ENCODE measurements at places on chromosomes 1 and 21.
A peak's percentile ranks its signal among the peaks of the same experiment; 100 is the strongest.

- peak; percentile 88 for DNase-seq
Observed at GRCh38 chr1:167489571-167490340, 28.6 kb downstream of the CD247 start.

DNA sequence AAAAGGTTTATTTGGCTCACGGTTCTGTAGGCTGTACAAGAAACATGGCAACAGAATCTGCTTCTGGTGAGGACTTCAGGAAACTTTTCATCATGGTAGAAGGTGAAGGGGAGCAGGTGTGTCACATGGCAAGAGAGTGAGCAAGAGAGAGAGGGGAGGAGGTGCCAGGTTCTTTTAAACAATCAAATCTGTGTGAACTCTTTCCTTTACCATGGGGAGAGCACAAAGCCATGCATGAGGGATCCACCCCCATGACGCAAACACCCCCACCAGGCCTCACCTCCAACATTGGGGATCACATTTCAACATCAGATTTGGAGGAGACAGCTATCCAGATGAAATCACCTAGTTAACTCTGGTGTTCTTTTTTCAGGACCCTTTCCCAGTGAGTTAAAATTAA is 103.6 kb downstream of the GALNT2 start:
- DNase-seq, result no peak

GRCh38 chr1:167898578-167899222 is 15.2 kb downstream of the ADCY10 start:
- no peak for DNase-seq

- DNase-seq, result no peak
Observed at GRCh38 chr1:243471754-243472745, 216.2 kb downstream of the SDCCAG8 start.

DNA sequence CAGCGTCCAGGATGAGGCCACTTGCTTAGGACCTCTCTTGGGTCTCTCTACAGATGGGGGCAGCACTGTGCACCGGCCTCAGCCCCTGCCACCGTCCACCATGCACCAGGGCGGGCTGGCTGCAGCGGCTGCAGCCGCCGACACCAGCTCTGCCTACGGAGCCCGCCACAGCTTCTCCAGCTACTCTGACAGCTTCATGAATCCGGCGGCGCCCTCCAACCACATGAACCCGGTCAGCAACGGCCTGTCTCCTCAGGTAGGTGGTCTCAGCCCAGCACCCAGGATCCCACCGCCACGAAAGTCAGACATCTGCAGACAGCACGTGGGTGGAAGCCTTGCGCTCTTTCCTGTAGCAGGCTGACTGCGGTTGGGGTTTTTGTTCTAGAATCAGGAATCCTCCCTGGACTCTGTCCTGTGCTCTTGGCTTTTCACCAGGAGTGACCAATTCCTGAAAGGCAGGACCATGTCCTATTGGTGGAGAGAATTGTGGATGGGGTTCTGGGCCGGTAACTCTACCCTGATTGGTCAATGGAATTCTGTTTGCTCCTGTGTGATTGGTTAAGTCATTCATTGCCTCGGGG is 72.5 kb downstream of the PAX7 start:
- DNase-seq, result no peak

DNA sequence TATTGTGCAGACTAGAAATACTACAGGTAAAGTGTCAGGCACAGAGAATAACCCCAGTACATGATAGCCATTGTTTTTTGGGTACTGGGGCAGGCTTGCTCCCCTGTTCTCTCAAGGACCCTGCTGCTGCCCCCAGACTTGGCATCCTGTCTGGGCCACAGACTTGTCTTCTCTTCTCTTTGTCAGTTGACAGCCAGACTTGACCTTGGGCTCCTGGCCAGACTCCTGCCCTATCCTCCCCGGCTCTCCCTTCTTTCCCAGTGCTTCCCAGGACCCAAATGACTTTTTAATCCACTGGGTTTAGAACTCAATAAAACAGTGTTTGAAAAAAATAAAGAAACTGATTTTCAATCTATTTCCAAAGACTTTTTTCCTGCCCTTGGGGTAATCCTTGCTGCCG is 43.2 kb downstream of the ZSCAN20 start:
- DNase-seq, result no peak

DNA sequence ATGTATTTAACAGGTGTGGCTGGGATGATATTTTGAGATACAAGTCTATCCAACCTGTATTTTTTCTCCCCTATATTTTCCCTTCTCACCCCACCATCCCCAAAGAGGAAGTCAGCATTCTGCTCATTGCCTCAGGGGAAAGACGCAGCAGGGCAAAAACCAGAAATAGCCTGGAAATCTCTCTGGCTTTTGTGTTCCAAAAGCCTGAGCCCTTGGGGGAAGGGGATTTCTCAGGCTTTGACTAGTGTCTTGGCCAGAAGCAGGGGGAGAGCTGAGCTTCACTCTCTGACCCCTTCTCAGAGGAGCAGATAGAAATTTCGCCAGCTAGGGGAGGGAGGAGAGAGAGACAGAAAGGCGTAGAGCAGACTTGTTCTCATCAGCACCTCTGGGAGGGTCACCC is 244.7 kb downstream of the RRAGC start:
- DNase-seq, result no peak

DNA sequence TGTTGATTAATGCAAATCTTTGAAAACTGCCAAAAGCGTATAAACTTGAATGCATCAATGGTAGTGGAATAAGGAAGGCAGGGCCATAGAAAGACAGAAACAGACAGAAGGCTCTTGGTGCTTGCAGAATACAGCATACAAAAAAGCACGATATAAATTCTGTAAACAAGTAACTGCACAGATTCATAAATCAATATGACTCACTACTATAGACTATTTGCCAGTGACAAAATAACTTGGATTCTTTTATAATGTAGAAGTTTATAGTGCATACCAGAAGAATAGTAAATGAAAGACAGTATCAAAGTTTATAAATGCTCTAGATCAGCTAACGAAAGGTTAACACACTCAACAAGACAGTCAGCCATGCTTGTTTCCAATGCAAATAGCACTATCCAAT is 349.6 kb downstream of the PTBP2 start:
- no peak for DNase-seq

DNA sequence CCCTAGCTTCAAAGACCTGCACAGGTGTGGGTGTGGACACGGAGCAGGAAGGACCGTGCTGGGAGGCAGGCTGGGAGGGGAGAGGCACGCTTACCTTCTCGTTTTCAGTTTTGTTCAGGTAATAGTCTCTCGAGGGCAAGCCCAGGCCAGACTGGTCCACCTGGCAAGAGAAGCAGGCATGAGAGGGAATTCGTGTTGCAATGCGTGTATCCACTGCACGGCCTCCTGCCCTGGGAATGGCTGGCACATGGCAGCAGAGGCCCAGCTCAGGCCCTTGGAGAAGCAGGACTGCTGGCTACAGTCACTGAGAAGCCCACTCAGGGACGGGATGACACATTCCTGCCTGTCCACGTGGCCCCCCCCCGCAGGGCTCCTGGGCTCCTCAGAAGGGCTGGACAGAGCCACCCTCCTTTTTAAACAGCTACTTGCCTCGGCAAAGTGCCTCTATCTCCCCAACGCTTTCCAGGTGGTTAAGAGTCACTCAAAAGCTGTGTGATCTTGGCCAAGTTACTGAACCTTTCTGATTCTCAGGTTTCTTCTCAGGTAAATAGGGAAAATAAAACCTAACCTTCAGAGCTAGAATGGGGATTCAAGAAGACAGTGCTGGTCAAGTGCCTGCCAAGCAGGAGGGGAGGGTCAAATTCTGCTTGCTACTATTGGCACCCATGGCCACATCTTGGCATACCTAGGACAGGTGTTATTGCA is 32.7 kb downstream of the ECE1 start:
- DNase-seq, result no peak

DNA sequence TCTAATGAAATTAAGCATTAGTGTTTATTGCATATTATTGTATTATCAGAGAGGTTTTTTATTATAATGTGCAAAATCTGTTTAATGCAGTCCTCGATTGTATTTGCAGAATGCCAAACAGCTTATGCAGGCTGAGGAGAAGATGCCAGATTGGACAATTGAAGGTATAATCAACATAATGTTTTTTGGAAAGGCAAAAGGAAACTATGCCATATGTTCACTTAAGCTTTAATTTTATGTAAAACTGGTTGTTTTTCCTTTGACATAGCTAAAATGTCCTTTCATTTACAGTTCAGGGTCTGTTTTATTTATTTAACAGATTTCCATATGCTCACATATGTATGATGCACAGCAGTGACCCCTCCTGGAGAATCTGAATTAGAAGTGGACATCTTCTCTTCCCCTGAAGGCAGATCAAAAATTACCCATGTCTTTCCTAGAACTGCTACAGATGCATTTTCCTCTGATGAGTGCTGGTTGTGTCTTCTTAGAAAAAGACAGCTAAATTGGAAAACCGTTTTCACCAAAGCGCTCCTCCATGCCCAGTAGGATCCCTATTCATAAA is 143.5 kb upstream of the USH2A start:
- DNase-seq, result no peak

DNA sequence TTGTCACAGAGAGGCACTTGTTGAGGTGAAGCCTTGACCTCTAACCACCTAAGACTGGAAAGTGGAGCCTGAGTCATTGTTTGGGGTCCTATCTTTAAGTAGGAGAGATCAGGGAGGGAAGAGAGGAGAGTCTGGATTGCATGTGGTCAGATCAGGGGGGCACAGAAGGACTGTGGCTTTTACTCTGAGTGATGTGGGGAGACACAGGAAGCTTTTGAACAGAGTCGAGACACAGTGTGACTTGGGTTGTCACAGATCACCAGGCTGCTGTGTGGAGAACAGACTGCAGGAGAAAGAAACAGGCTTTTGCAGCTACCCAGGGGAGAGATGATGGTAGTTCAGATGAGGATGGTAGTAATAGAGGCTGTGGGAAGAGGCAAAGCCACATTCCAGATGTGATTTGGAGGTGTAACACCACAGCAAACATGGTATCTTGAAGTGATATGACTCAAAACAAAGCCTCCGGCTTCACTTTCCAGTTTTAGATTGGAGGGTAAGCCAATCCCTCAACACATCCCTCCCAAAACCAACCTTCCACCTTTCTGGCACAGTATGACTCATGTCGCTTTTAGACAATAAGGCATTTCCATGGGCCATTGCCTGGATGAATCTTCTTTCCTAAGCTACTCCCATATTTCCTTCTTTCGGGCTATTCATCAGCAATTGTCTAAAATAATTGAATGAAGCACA is 125.8 kb upstream of the SLC44A3 start:
- DNase-seq, result no peak

DNA sequence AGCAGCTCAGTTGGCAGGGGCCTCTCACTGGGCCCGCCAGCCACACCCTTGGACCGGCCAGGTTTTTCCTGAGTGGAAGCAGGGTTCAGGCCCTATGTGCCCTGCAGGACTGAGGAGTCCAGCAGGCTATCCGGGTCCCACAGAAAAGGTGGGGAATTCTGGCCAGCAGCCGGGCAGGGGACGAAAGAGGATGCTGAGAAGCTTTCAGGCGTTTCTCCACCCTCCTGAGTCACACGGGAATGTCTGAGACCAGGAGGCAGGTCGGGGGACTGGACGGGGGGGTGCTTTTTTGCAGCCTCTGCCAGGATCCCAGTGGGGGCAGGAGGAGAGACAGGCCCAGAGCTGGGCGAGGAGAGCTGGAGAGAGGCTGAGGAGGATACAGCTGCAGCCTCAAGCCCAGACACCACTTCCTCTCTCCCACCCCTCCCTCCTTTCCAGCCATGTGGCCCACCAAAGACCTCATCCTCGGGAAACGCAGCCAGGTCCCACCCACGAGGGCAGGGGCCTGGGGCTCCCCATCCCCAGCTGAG is 105.4 kb downstream of the SPSB1 start:
- DNase-seq, result no peak

DNA sequence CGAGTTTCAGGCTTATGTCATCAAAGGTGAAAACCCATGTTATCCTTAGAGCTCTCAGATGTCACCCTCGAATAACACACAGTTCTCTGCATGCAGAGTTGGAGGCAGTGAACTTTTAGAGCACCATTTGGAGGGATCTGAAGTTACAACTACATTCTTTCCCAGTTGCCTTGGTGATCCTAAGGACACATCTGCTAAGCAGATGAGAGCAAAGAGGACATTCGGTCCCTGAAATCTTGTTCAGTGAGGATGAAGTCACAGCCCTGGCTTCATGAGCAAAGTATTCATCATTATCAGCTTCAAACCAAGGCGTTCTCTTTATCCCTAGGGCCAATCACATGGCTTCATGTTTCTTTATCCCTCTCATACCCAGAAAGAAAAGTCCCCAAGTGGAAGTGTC is 23.1 kb upstream of the MCOLN2 start:
- DNase-seq, result no peak

- DNase-seq, result no peak
Observed at GRCh38 chr1:79711001-79711431, 704.5 kb upstream of the ADGRL4 start.

- no peak for DNase-seq
Observed at GRCh38 chr1:163337631-163338030, 15.9 kb downstream of the NUF2 start.

DNA sequence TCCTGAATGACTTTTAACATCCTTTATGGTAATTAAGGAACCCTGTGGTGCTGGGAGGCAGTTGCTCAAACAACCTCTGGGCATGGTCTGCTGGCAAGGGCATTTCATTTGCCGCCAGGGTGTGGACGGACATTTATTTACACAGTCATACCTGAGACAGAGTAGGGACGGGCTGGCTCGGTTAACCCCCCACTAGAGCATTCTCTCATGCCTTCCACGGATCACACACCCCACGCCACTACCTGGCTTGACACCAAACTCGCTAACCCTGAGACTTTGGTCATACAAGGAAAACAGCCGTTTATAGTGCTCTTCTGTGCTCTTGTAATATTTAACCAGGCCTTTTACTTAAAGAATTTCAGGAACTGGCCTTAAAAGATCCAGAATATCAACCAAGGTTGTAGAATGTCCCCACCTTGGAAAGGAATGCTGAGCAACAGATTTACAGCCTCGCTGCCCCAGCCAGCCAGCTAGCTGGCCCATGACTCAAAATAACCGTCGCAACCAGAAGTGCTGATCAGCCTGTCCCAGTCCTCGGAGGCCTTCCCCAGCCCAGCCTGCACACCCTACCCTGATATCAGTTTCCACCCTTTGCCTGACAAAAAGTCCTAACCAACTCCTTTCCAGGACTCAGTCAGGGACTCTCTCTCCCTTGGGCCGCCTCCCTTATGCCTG is 6.5 kb upstream of the PDXK start:
- DNase-seq, result no peak

DNA sequence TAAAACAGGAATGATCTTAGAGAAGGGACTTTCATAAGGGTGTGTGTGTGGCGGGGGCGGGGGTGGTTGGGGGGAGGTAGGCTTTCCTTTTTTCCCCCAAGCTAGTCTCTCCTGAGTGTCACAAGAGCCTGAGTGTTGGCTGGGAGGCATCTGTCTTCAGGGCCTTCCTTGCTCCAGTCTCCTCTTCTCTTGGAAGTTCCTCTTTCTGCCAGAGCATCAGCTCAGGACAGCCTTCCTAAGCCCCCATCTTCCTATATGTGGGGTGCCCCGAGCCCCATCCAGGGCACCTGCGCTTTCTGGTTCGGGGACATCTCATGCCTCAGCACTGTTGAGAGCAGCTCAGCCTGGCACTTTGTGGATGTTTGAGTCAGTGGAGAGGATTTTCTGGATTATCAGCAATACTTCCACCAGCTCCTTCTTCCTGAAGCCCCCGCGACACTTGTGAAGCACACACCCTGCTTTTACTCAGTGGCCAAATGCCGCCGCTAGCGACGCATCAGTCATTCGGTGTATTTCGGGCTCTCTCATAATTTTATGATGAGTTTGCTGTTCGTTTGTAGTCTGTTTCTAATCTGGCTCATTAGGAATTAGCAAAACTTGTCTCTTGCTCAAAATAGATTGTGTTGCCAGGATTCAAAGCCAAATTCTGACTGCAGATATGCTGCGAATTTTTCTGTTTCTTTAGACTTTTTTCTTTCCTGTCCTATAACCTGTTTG is 61.7 kb downstream of the GALNT2 start:
- no peak for DNase-seq
